ENCODE measurements at places on chromosomes 1 and 21. TPM values are rescaled to one million over a fixed set of nuclear protein-coding genes. Genes with fewer than 3 reads are reported as not detected.

PROX1 gene
- under 0.01 TPM for total RNA-seq

GNL2 gene
- 56.4 TPM for total RNA-seq

ZBTB7B gene
- 11.1 TPM for total RNA-seq

TLCD4 gene
- total RNA-seq, result 0.29 TPM

SLC45A3 gene
- total RNA-seq, result 1.5 TPM

RGS18 gene
- total RNA-seq, result not detected

All from smooth muscle cell of trachea (primary cell).